ENCODE measurements at places on chromosomes 5 and 9. TPM values are rescaled to one million over a fixed set of nuclear protein-coding genes. Genes with fewer than 3 reads are reported as not detected.

- DNase-seq = peak; percentile 89
Observed at GRCh38 chr5:134439210-134439654, 27.6 kb upstream of the CDKN2AIPNL start.

SCGB3A1 gene
- not detected for total RNA-seq

DNA sequence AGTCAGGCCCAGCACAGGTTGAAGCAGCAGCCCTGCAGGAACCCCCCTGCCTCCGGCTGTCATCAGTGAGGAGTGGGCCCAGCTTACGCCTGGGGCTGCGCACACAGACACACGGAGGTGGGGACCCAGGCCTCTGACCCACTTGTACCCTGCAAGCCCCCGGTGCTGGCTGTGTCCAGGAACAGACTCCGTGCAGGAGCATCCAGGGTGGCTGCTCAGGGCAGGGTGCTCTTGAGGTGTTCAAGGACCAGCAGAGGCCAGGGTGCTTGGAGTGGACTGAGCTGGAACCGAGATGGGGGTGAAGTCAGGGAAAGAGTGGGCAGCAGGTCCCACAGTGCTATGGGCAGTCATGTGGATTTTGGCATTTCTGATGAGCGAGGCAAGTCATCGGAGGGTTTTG is 199.5 kb downstream of the CACNA1B start:
- DNase-seq = no peak

- no peak for DNase-seq
Observed at GRCh38 chr5:65204966-65205365, 276.8 kb downstream of the ADAMTS6 start.

- DNase-seq = no peak
Observed at GRCh38 chr9:131886826-131887225, 146.9 kb upstream of the RAPGEF1 start.

PSMD5 gene
- 31.4 TPM for total RNA-seq

RNF183 gene
- not detected for total RNA-seq

TMEM215 gene
- not detected for total RNA-seq

DNA sequence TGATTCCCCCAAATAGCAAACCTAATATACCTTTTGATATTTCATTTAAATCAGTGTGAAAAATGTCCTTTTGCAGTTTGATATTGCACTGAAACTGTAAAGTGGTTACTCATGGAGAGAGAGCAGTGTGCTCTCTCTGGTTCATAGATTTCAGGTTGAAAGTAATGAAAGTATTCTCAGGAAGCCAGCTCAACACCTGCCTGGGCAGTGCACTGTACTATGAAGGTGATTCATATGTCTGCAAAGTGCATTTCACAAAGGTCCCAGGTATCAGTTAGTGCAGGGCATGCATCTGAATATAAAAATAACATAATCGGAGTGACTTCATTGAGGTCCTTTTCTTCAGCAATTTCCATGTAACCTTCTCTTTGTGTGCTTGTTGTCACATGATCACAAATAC is 274.3 kb downstream of the CDH18 start:
- DNase-seq = no peak

Measured in epithelial cell of proximal tubule (primary cell).